ENCODE measurements at places on chromosomes 4 and X. TPM values are rescaled to one million over a fixed set of nuclear protein-coding genes. Genes with fewer than 3 reads are reported as not detected.

GRCh38 chr4:106095408-106095807, 200.1 kb downstream of the NPNT start:
- no peak for DNase-seq

DNA sequence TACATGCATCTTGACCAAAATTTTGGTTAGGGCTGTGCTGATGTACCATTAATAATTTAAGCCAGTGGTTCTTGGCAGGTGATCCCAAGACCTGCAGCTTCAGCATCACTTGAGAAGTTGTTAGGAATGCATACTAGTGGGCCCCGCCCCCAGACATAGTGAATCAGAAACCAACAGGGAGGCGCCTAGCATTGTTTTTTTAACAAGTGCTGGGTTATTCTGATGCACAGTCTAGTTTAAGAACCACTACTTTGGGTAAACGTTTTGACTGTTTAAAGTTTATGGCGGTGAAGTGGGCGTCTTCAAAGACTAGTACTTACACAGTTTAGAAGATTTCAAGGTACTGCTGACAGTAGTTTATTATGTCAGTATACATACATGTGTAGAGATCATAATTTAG, 23.6 kb downstream of the FAM199X start:
- no peak for DNase-seq

ETDB gene
- not detected for polyA plus RNA-seq

GRCh38 chrX:140065961-140066662, 100.8 kb upstream of the CXorf66 start:
- DNase-seq = no peak

DNA sequence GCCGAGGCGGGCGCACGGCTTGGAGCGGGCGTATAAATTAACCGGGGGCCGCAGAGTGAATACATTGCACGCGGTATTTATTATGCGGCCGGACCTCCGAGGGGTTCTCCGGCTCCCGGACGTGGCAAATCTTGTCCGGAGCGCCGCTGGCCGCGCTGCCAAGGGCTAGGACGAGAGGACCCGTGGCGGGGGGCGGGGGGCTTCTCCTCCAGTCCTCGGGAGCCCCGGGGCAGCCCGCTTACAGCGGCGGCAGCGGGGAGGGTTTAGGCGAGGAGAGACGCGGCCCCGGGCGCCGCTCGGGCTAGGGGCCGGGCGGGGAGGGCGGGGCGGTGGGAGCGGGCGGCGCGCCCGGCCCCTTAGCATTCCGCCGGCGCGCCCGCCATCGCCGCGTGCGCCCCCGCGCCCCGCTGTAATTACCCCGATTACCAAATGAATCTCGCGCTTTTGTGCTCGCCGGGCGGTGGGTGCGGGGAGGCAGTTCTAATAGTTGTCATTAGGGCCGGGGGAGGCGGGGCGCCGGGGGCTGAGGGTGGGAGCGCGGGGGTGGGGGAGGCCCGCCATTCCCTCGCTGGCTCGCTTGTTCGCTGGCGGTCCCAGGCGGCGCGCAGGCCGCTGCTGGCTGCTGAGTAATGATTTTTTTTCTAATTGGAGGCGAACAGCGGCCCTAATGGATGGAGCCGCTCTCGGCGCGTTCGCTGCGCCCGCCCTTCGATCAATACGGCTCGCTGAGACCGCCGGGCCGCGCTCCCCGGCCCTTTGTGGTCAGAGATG, 276.6 kb downstream of the BCOR start:
- DNase-seq = peak; percentile 23

All from hindlimb muscle (tissue), 1 donor.